GDM1 (cell line): ENCODE measurements at places on chromosomes 4 and X.

GRCh38 chr4:152454398-152455011 lies 81.4 kb downstream of the FBXW7 start:
- DNase-seq = no peak

DNA sequence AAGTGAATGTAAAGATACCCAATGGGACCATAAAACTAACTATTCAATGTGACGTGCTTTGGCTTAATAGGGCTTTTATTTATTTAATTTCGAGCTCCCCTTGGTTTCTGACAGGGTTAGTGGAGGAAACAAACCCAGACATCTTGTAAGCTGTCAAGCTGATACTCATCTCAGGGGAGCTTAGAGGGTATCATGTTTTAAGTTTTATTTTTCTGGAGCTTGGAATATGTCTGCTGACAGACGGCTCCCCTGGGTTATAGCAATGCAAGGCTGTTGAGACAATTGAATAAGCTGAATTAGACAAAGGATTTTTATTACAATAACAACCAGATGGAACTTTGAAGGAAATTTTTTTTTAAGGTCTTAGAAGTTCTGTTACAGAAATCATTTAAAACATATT lies 456.5 kb downstream of the IL1RAPL1 start:
- DNase-seq = no peak

DNA sequence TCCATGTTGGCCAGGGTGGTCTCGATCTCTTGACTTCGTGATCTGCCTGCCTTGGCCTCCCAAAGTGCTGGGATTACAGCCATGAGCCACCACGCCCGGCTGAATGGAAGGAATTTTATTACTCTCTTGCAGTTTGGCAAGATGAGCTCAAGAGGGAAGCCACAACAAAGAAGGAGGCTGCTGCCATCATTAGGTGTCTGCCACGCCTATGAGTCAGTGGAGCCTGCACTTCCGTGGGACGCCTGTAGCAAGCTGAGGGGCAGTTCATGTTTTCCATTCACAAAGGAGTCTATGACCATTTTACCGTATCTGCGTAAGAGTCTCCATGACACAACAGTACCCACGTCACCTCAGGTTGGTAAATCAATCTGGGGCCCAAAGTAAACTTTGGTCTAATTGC lies 51.2 kb upstream of the CHRNA9 start:
- no peak for DNase-seq

DNA sequence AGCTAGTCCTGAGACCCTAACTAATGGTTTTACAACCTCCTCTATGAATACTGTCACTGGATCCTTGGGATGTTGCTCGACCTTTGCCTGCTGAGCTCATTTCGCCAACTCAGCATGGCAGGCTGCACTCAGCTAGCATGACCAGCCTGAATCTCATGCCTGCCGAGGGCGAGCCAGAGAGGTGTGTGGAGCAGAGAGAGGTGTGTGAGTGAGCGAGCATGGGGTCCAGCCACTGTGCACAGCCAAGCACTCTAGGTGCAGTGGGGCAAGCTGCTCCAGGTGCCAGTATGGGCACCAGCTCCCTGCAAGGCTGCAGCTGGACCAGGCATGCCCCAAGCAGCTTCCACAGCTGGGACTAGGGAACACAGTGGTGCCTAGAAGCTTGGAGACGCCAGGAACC lies 410.9 kb downstream of the PCDH10 start:
- DNase-seq = no peak

DNA sequence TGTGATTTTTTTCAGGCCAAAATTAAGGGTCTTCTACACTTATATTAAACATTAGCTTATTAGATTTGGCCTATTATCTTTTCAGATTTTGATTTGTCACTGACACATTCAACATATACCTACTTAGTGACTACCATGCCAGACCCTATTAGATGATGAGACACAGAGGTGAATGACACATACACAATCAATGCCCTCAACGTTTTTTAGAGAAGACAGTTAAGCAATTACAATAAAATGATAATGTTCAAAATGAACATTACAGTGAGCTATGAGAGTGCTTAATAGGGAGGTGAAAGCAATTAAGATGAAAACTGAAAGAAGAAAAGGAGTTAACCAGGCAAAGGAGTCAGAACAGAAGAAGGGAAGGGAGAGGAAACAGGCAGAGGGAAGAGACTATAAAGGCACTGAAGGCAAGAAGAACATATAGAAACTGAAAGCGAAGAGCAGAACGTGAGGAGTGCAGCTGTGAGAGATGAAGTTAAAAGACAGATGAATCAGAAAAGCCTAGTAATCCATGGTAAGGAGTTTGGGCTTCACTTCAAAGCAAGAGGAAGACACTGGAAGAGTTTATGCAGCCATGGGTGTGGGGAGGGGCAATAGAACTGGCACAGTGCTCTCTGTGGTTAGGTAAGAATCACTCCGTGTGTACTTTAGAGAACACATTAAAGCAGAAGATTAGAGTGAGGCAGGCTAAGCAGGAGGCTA lies 119.0 kb downstream of the REELD1 start:
- no peak for DNase-seq

DNA sequence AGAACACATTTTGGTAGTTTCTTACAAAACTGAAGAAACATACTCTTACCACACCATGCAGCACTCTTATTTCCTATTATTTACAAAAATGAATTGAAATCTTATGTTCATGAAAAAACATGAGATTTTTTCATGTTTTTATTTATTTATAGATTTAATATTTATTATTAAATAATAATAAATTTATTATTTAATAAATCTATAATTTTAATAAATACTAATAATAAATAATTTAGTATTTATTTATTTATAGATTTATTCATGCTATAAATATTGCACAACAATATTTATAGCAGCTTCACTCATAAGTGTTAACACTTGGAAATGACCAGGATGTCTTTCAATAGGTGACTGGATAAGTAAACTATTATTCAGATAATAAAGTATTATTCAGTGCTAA lies 91.6 kb upstream of the CPXCR1 start:
- no peak for DNase-seq

GRCh38 chr4:37219242-37219641 lies 25.3 kb upstream of the NWD2 start:
- DNase-seq = no peak
